H9 (cell line): ENCODE measurements at places on chromosomes 12 and 14. TPM values are rescaled to one million over a fixed set of nuclear protein-coding genes. Genes with fewer than 3 reads are reported as not detected.

- no peaks in the 10 kb centered on the region for H3K27me3 ChIP-seq
- no peaks in the 10 kb centered on the region for H3K4me1 ChIP-seq
- peaks cover 20% of the 10 kb centered on the region for H3K36me3 ChIP-seq
- DNase-seq, result no peak
- no peak overlapping the region for H3K4me3 ChIP-seq
These were observed 73.4 kb downstream of the GAS2L3 start for GRCh38 chr12:100646896-100647295.

DNA sequence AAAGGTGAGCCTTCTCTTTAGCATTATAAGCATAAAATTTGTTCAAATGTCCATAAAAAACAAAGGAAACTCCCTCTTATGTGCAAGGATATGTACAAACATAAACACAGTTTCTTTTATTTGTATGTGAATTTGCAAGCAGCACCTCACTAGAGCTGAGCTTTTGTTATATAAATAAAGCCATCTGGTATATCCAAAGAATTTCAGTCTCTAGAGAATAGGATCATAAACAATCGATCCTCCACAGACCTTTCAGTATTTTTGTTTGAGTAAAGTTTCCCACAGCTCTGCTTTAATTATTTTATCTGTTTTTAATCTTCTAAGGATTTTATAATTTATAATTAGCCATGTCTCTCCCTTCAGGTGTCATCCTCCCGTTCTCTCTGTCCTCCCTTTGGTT is 89.2 kb downstream of the OTOGL start:
- DNase-seq, result no peak
- peaks cover 3% of the 10 kb centered on the region; the same call in 1 of the 2 replicates for H3K4me1 ChIP-seq
- H3K4me3 ChIP-seq, result no peak overlapping the region
- H3K36me3 ChIP-seq, result no peaks in the 10 kb centered on the region

- DNase-seq, result peak; percentile 55
- H3K27ac ChIP-seq, result no peak overlapping the region
- no peak overlapping the region for H3K4me3 ChIP-seq
- H3K4me1 ChIP-seq, result 0 out of 2 replicates have a peak, but pooled peaks cover 4% of the 10 kb centered on the region
These were observed 17.1 kb upstream of the BICD1 start for GRCh38 chr12:32089586-32089985.

DNA sequence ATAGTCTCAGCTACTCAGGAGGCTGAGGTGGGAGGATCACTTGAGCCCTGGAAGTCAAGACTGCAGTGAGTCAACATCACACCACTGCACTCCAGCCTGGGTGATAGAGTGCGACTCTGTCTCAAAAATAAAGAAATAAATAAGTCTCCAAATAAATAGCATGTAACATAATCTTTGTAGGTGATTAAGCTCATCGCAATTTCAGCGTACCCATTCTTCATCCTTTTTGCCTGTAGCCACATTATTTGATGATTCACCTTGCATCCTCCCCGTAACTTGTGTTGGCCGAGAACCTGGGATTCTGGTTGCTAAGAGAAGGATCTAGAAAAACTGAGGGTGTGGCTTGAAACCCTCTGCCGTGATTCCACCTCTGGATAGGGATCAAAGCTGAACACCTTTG is 115.1 kb downstream of the GALC start:
- no peaks in the 10 kb centered on the region for H3K36me3 ChIP-seq
- H3K4me1 ChIP-seq, result no peaks in the 10 kb centered on the region
- no peaks in the 10 kb centered on the region for H3K27me3 ChIP-seq
- H3K4me3 ChIP-seq, result no peak overlapping the region
- no peak overlapping the region for H3K27ac ChIP-seq

Gene ACVRL1
- not detected in 2 replicates for total RNA-seq

- no peak for DNase-seq
- no peaks in the 10 kb centered on the region for H3K4me1 ChIP-seq
- no peaks in the 10 kb centered on the region for H3K27me3 ChIP-seq
- no peak overlapping the region for H3K27ac ChIP-seq
- no peaks in the 10 kb centered on the region for H3K36me3 ChIP-seq
- H3K4me3 ChIP-seq, result no peak overlapping the region
These were observed 11.4 kb downstream of the RPS6KL1 start for GRCh38 chr14:74911704-74912103.

Gene TMEM63C
- total RNA-seq, result 1.7 and 2.2 TPM in 2 replicates

DNA sequence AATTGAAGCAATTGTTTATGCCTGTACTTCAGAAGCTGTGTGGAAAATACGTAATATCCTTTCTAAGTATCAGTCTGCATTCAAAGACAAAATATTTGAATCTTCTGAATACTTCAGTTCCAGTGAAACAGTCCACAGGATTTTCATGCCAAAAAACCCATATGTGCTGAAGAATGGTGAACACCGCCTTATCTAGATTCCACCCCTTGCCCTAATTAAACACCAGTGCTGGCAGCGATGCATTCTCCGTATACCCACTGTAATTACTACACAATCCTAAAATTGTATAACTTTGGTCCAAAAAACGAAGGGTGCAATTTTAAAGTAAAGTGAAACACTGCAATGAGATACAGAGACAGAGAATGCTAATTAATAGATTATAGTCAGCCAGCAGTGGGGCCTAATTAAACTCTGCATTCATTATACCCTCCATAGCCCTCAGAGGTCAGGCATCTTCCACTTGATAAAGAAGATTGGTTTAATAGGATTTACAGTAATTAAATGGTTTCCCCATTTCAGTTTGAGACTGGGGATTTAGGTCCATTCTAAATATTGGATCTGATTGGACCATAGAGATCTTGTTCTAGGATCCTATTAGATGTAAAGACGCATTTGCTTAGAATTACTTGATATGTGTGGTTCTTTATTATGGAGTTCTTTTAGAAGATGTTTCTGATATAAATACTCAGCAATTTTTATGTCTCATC is 43.9 kb downstream of the ERC1 start:
- no peaks in the 10 kb centered on the region for H3K27me3 ChIP-seq
- no peak overlapping the region for H3K27ac ChIP-seq
- peaks cover 4% of the 10 kb centered on the region; the same call in 2 of the 3 replicates for H3K36me3 ChIP-seq

DNA sequence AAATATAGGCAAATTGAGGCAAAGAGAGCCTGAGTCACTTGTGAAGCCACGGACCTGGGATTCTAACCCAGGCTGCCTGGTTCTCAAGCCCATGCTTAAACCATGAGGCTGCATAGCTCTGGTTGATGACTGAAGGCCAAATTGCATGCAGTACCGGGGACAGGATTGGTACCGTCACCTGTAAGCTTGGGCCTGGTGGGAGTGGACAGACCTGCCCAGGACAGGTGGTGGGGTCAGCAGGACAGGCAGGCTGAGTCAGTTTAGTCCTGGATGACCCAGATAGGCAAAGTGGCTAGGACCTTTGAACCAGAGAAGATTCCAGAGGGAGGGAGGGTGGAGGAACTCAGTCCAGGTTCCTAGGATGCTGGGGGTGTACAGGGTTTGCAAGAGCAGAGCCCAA is 25.8 kb downstream of the RIN3 start:
- DNase-seq, result no peak
- no peaks in the 10 kb centered on the region; the same call in 1 of the 2 replicates for H3K4me1 ChIP-seq
- no peaks in the 10 kb centered on the region for H3K27me3 ChIP-seq
- H3K27ac ChIP-seq, result no peak overlapping the region
- no peak overlapping the region for H3K4me3 ChIP-seq
- H3K36me3 ChIP-seq, result no peaks in the 10 kb centered on the region

GRCh38 chr12:105954951-105955931 is 183.5 kb downstream of the NUAK1 start:
- no peak overlapping the region for H3K27ac ChIP-seq
- no peaks in the 10 kb centered on the region for H3K4me1 ChIP-seq
- no peaks in the 10 kb centered on the region for H3K27me3 ChIP-seq
- no peak for DNase-seq

Gene SOX5
- 2.3 and 3.1 TPM in 2 replicates for total RNA-seq

- H3K27me3 ChIP-seq, result no peaks in the 10 kb centered on the region
- H3K4me3 ChIP-seq, result no peak overlapping the region
- no peaks in the 10 kb centered on the region for H3K36me3 ChIP-seq
- DNase-seq, result no peak
- no peaks in the 10 kb centered on the region for H3K4me1 ChIP-seq
These were observed 93.8 kb downstream of the CPSF2 start for GRCh38 chr14:92215579-92215978.
